ENCODE measurements at places on chromosomes 3 and 15.

- no peak for DNase-seq
Measured at GRCh38 chr3:194946091-194946490, 260.4 kb downstream of the FAM43A start.

DNA sequence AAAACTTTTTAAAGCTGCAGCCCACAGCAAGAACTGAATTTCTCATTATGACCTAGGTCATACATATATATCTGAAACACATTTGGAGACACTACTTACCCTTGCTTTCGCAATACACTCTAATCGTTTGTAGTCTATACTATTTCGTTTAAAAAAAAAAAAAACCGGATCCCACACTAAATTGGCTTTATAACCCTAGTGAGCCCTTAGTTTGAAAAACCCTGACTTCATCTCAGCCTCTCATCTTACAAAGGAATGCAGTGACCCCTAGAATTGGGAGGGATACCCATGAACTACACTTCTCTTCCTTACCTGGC, 4.2 kb downstream of the RARRES1 start:
- DNase-seq = no peak

- no peak for DNase-seq
Measured at GRCh38 chr3:106485802-106486201, 617.0 kb upstream of the CBLB start.

- no peak for DNase-seq
Measured at GRCh38 chr3:168808596-168808995, 712.9 kb upstream of the GOLIM4 start.

- DNase-seq = no peak
Measured at GRCh38 chr3:177177749-177178221, 19.5 kb downstream of the TBL1XR1 start.

DNA sequence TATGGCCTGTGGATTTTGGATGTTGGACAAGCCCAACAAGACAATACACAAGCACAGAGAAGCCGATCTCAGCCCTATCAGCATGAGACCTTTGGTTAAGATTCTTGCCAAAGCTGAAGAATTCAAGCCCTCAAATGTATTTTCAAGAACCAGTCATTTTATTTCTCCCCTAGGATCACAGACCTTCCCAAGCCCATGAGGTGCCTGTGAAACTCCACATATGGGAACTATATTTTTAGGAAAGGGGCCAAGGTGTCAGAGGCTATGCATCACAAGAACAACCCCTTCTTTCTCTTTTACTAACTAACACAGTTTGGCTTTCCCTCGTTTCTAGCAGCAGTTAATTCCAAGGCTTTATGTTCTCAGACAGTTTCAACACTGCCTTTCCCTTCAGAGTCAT, 364.5 kb downstream of the MAGI1 start:
- no peak for DNase-seq

DNA sequence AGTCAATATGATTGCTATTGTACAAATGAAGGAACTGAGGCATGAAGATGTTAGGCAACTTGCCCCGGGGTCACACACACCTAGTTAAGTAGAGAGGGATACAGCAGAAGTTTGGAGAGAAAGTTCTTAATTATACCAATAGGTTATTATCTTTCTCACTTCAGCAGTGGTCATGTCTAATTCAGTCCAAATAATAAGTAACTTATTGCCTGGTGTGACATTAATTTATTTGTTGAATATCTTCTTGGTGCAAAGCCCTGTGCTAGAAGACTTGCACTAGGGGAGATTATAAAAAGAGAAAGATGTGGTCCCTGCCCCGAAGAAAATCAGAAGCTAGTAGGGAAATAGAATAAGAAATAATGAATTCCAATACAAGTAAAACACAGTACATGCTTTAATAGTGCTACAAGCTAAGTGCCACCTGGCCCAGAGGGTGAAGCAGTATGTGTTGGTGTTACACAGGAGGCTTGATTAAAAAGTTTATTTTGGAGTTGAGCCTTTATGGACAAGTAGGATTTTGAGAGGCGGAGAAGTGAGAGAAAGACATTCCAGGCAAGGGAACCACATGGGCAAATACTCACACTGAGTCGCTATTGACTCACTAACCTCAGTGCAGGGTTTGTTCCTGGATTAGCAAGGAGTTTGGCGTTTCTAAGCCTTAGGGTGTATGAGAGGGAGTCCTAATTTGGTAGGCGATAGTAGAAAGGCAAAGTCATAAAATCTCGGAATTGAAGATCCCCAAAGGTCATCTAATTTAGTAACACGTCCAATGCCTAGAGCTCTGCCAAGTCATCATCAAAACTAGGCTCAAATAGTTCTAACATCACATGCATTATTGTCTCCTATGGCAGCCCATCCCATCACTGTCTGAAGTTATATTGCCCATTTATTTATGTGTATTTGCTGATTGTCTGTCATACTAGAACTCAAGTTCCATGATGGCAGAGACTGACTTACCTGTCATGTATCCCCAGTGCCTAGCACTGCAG, 19.2 kb upstream of the GSK3B start:
- no peak for DNase-seq

DNA sequence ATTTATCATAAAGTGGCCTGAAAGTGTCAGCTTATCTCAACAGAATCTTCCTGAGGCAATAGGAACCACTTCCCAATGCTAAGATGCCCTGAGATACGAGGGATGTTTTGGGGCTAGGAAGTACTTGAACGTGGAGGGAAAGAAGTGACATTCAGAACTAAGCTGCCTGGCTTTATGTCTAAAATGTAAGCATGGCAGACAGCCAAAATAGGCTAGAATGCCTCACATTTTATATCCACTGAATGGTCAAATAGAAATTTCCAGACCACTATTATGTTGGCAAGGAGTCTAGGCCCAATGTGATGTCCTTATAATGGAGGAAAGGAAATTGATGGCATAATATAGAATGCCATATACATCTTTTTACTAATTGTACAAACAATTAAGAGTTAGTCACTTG, 154.9 kb downstream of the PEX5L start:
- no peak for DNase-seq

DNA sequence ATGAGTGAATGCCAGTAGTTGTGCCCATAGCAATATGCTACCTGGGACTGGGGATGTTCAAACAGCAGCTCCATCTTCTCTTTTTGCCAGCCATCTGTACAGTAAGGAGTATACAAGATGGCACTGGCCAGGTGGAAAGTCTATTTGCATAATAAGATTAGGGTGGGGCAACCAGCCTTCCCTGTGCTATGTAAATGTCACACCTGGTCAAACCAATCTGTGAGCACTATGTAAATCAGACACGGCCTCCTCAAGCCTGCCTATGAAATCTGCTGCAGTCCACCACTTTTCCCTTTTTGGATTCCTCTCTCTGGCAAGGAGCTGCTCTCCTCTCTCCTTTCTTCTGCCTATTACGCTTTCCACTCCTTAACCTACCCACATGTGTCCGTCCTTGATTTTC, 53.0 kb downstream of the C3orf80 start:
- DNase-seq = no peak

DNA sequence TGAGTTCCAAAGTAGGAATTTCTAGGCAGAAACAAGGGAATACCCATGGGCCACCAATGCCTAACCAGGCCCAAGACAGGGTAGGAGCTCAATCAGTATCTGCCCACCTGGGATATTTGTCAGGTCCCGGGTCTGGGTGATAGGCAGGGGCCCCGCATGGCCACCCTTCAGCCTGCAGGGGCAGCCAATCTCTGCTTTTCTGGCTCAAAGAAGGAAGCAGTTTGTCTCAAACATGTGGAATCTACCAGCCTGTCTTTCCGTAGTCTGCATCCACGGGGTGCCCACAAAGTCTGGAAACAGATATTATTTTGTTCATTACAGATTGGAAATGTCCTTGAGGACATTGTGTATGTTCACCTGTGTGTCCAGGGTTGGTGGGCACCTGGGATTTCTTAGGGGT, 56.2 kb downstream of the CEMIP start:
- DNase-seq = no peak

DNA sequence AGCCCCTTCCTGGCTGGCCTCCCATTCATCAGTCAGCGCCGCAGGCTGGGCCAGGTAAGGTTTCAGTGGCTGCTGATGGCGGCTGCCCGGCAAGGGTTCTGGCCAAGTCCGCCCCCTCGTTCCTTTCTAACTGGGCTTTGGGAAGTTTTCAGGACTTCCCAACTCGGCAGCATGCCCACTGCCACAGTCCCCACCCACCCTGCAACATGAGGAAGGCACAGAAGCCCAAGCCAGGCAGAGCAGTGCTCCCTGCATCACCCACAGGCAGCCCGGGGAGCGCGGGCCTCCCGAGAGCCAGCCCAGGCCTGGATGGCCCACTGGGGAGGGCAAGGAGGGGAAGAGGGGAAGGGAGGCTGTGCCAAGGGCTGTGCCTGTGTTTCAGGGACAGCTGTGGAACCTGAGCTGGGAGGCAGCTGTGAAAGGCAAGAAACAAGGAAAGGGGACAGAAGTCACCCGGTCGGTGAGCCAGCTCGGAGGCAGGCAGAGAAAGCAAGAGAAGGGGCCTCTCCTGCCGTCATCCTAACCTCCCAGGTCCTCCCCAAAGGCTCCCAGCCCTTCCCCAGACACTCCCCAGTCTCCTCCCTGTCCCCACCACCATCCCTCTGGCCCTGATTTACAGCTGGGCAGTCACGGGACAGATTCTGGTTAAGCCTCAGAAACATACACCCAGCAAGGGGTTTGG, 73.9 kb downstream of the CPN2 start:
- no peak for DNase-seq

- no peak for DNase-seq
Measured at GRCh38 chr15:43465100-43465499, 27.9 kb downstream of the TP53BP1 start.

GRCh38 chr15:27958911-27959578, 140.1 kb downstream of the OCA2 start:
- no peak for DNase-seq

- peak; percentile 42 for DNase-seq
Measured at GRCh38 chr3:33439546-33440327, 468 bp downstream of the UBP1 start.

- no peak for DNase-seq
Measured at GRCh38 chr15:67843092-67843501, 3.3 kb upstream of the RNU6-1 start.

- no peak for DNase-seq
Measured at GRCh38 chr3:11288021-11288491, 15.9 kb downstream of the ATG7 start.

- DNase-seq = no peak
Measured at GRCh38 chr3:133832802-133833144, 27.2 kb downstream of the SRPRB start.

DNA sequence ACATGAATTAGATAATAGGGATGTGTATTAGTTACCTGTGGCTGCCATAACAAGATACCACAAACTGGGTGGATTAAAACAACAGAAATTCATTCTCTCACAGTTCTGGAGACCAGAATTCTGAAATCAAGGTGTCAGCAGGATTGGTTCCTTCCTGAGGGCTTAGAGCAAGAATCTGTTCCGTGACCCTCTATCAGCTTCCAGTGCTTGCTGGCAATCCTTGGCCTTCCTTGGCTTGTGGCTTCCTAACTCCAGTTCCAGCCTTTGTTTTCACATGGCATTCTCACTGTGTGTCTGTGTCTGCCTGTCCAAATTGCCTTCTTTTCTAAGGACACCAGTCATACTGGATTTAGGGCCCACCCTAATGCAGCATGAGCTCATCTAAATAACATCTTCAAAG, 94.4 kb upstream of the NR2E3 start:
- DNase-seq = no peak

- no peak for DNase-seq
Measured at GRCh38 chr3:88038566-88038965, 20.2 kb downstream of the CGGBP1 start.

DNA sequence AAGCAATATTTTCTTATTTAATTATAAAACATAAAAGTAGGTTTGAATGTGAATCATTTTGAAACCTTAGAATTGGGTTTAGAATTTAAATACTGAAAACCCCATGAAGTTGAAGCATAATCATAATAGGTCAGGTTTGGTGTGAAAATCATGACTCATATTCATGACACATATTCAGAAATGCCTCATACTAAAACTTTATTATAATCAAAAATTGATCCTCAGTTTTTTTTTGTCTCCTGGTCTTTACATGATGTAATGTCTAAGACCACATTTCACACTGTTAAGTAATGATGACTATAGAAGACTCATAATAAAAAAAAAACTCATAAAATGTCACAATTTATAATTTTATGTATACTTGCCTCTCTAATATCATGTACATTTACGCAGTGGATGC, 190.4 kb downstream of the FOXP1 start:
- no peak for DNase-seq

DNA sequence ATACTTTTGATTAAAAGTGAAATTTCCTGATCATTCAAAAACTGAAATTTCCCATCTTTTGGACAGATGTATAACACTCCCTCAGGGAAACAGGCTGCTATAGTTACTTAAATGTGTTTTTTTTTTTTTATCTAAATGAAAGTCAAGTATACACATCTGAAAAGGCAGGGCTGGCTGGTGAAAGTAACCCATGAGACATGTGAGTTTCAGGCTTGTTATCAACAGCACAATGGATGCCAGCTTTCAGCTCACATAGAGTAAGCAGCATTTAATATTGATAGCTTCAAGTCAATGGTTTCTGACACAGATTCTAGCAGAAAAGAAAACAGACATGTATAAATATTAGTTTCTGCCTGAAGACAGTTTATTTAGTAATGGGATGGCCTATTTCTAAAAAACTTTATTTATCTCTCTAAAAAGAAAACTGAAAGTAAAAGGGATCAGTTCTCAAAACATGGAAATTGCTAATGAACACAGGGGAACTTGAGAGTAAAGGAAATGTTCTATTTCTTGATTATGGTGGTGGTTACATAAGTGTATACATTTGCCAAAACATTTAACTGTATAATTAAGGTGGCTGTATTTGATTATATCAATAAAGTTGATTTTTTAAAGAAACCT, 89.7 kb upstream of the CMC1 start:
- no peak for DNase-seq

DNA sequence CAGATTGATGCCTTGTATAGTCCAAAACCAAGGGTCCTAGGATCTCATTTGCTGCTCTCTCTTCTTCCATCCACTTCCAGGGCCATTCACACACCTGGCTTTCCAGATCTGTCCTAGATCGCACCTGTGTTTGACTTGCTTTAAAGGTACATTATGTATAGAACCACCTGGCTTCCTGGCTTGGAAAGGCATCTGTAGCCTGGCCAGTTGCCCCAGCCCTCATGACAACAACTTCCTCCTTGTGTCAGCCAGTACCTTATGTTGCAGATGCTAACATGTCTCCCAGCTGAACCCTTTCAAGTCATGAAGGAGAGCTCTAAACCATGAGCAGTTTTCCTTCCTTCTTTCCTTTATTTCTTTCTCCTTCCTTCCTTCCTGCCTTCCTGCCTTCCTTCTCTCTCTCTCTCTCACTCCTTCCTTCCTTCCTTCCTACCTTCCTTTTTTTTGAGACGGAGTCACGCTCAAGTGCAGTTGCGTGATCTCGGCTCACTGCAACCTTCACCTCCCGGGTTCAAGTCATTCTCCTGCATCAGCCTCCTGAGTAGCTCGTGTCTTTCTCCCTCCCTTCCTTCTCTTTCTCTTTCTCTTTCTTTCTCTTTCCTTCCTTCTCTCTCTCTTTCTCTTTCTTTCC, 2.5 kb upstream of the HTR3C start:
- DNase-seq = no peak

- DNase-seq = no peak
Measured at GRCh38 chr3:70042641-70043040, 43.1 kb downstream of the SAMMSON start.

GRCh38 chr15:67379530-67379929, 124.9 kb downstream of the IQCH start:
- no peak for DNase-seq

GRCh38 chr15:80785335-80785734, 6.2 kb downstream of the CEMIP start:
- no peak for DNase-seq

GRCh38 chr15:32119694-32120330, 89.5 kb downstream of the CHRNA7 start:
- DNase-seq = no peak
